ENCODE measurements at places on chromosomes 2 and 18.

- DNase-seq, result no peak
Observed at GRCh38 chr2:199743415-199744120, 107.4 kb downstream of the FTCDNL1 start.

DNA sequence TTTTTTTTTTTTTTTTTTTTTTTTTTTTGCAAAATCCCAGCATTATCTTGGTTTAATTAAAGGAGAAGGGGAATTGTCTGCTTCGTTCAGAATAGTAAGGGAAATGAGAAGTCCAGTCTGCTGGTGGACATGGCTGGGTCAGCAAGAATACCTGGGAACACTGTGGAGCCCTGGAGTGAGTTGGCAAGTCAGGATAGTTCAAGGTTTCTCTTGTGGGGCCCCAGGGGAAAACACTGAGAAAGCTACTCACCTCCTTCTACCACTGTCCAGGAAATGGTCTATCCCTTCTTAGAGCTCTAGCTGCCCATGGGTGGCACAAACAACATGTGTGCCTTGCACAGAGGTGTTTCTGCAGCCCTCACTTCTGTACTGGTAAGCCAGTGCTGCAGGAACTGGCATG, 169.1 kb upstream of the SIX2 start:
- no peak for DNase-seq

- DNase-seq, result peak; percentile 41
Observed at GRCh38 chr2:42848265-42848664, 55.9 kb upstream of the HAAO start.

DNA sequence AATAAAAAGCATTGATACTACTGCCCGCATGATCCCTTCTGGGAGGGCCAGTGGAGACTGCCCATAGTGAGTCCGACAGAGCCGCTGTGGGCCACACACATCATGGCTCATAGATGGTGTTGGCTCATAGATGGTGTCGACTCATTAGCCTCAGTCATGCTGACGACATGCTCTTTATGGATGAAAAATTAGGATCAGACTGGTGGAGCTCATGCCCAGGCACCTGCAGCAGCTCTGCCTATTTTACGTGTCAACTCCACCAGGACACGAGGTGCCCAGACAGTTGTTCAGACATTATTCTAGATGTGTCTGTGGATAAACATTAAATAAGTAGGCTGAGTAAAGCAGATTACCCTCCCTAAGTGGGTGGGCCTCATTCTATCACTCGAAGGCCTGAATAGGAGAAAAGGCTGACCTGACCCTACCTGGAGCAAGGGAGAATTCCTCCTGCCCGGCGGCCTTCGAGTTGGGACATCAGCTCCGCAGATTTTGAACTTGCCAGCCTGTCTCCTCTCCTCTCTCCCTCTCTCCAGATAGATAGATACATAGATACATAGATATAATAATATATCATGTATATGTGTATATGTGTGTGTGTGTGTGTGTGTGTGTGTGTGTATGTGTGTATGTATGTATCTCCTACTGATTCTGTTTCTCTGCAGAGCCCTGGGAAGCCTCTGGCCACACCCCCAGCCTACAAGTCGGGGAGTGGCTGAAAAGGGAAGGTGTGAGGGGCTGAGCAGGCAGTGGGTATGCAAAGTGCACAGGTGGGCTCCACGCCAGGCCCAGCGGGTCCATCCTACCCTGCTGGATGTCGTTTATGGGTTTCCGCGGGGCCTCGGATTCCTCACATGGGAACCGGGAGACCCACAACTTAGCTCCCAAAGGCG, 13.6 kb upstream of the TEX51 start:
- DNase-seq, result no peak

DNA sequence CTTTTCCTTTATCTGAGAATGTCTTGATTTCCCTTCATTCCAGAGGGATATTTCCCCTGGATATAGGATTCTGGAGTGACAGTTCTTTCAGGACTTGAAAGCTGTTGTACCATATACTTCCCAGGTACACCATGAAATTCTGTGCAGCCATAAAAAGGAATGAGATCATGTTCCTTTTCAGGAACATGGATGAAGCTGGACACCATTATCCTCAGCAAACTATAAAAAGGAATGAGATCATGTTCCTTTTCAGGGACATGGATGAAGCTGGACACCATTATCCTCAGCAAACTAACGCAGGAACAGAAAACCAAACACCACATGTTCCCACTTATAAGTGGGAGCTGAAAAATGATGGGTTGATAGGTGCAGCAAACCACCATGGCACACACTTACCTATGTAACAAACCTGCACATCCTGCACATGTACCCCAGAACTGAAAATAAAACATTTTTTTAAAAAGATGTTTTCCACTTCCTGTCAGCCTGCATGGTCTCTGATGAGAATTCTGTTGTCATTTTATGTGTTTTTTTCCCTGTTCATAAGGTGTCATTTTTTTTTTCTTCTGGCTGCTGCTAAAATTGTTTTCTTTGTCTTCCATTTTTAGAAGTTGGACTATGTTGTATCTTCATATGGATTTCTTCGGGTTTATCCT, 133.3 kb downstream of the DNAH6 start:
- DNase-seq, result no peak

GRCh38 chr2:20227894-20228505, 3.1 kb upstream of the SDC1 start:
- DNase-seq, result no peak

- no peak for DNase-seq
Observed at GRCh38 chr18:63788447-63789096, 13.4 kb downstream of the SERPINB7 start.

GRCh38 chr18:57801325-57801724, 1.8 kb downstream of the ATP8B1 start:
- DNase-seq, result peak; percentile 47

GRCh38 chr2:33476793-33477190, 343 bp downstream of the RASGRP3 start:
- DNase-seq, result no peak

- DNase-seq, result no peak
Observed at GRCh38 chr2:112712903-112713584, 7.8 kb upstream of the NT5DC4 start.

- DNase-seq, result no peak
Observed at GRCh38 chr2:60504049-60504448, 49.4 kb downstream of the BCL11A start.

- no peak for DNase-seq
Observed at GRCh38 chr2:241274127-241274526, 41.3 kb downstream of the HDLBP start.

GRCh38 chr2:137031731-137032130, 266.4 kb downstream of the THSD7B start:
- no peak for DNase-seq

DNA sequence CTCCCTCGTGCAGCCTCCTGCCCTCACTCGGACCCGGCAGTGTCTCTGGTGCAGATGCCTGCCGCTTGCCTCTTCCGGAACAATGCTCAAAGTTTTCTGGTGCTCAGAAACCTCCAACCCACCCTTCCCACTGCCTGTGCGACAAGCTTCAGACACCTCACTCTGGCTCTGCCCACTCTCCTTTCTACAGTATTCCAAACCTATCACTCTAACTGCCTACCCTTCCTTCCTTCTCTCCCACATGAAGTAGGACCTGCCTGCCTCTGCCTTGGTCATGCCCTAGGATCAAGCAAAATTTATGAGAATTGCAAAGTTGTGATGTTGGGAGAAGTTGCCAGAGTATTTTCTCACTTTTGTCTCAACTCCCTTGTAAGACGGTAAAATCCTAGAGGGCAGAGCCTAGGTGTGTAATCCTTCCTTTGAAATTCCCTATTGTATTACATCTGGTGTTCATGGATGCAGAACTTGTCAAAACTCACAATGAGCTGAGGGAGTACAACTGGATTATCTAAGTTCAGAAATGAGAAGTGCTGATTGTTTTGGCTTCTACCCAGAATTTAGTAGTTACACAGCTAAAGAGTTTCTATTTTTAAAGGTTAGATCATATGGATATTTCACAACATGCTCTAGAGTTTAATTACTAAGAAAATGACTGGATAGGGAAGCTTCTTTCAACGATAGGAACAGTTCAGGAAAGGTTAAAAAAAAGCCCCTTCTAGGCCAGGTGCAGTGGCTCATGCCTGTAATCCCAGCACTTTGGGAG, 7.2 kb downstream of the NPC1 start:
- DNase-seq, result no peak

GRCh38 chr2:111226876-111227700, 106.4 kb downstream of the BCL2L11 start:
- no peak for DNase-seq

- DNase-seq, result no peak
Observed at GRCh38 chr18:32920796-32921787, 148.3 kb upstream of the KLHL14 start.

DNA sequence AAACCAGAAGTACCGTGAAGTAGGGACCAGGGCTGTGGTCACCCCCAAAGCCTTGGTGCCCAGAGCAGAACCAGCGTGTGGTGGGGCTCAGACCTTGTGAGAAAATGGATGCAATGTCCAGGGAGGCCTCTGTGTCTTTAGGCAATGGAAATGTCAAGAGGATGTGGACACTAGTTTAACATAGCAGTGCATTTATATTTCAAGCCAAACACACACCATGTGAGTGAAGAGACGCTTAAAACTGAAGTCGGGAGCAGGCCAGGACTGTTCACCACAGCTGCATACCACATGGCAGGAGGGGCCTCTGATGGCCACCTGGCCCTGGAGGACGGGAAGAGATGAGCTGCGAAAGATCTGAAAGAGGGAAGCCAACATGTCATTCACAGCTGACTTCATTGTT, 87.3 kb upstream of the LDLRAD4 start:
- no peak for DNase-seq

DNA sequence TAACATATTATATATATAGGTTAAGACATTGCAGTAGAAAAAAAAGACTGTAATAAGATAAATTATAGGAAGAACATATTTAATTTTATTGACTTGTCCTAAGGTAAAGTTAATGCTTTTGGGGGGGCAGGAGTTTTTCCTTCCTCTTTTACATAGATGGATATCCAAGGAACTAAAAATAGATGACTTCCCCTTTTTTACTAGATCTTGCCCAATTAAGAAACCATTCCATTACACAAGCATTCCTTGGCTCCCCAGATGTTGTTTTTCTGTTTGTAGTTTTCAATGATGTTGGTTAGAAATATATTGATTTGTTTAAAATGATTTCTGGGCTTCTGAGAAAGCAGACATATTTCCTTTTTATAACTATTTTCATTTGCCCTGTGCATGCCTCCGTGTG, 22.4 kb upstream of the PMAIP1 start:
- DNase-seq, result no peak

- no peak for DNase-seq
Observed at GRCh38 chr2:160465002-160465401, 28.6 kb downstream of the RBMS1 start.

GRCh38 chr2:198890490-198890889, 567.2 kb downstream of the SATB2 start:
- no peak for DNase-seq

DNA sequence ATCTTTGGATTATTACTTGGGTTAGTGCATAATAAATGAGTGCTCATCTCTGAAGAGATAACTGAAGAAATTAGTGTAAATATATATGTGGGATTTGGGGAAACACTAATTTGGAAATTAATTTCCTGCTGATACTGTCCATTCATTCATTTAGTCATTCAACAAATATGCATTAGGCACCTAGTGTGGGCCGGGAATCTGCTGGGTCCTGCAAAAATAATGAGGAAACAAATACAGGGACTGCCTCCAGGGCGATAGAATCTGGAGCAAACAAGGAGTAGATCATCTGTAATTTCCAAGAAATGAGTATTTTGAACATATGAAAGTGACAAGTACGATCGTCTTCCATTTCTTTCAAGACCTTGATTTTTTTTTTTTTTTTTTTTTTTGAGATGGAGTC, 203.7 kb upstream of the LYPD1 start:
- no peak for DNase-seq

DNA sequence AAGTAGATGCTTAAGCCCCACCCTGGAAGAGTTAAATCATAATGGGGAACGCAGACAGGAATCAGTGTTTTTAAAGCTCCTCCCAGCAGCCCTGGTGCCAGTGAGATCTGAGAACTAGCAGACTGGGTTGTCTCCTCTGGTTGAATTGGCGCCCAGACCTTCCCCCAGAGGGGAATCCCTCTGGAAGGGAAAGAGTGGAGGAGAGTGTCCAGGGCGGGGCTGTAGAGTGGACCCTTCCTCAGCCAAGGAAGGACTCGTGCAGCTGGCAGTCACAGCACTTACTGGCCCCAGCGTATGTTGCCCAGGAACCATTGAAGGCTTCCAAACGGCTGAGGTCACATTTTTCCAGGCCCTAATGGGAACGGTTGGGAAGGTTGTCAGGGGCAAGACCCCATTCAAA, 62.5 kb downstream of the TGOLN2 start:
- no peak for DNase-seq

DNA sequence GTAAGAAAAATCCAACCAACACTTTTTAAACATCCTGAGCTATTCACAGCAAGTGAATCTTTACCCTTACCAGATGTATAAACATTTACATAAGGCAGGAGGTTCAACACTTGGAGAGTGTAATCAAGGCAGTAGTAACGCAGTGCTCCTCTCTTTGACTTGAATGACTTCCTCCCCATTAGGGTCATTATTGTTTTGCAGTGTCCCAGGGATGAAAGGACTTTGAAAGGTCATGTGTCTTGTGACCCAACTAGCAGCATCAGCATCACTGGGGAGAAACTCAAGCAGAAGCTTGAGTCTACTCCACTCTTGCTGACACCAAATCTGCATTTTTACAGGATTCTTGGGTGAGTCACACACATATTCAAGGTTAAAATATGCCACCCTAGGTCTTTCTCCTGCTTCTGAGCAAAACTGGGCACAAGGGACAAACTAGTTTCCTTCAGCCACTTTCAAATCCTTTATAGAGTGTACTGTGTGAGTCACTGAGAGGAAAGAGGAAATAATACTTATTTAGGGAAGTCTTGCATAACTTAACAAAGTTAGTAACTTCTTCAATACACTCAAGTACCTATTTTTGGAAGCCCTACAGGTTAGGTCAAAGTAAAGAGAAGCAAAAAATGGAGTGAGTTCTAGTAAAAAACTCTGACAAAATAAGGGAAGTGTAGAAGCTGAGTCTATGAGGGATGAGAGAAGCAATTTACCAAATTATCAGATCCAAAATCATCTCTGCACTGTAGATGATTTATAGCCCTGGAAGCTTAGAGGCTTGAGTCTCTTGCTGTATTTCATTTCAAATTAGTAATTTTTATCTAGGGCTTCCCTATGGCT, 51.0 kb upstream of the EML4 start:
- DNase-seq, result no peak

- DNase-seq, result no peak
Observed at GRCh38 chr2:241724975-241725870, 9.2 kb upstream of the D2HGDH start.

DNA sequence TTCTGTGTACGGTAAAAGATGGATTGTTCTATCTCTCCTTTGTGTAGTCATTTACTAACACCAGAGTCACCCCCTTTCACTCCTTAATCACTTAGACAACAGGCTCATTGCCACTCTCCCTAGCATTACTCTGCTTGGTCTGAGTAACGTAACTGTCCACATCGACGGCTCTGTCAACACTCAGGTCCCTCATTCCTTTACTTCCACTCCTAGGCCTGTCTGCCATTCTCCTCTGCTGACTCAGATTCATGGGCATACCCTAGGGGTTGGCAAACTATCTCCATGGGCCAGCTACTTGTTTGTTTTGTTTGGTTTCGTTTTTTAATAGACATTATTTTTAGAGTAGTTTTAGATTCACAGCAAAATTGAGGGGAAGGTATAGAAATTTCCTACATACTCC, 243.9 kb downstream of the NR4A2 start:
- DNase-seq, result no peak

GRCh38 chr2:46967990-46968647, 52.5 kb upstream of the MCFD2 start:
- DNase-seq, result no peak

- DNase-seq, result no peak
Observed at GRCh38 chr2:234723400-234723799, 226.5 kb upstream of the ARL4C start.
